ENCODE measurements at places on chromosomes 3 and 15. TPM values are rescaled to one million over a fixed set of nuclear protein-coding genes. Genes with fewer than 3 reads are reported as not detected.

Gene ROBO2
- total RNA-seq: 8.9 TPM

Gene GORASP1
- total RNA-seq: 11.5 TPM

Gene FOXL2
- total RNA-seq: not detected

Gene RETNLB
- total RNA-seq: not detected

Gene TRPM1
- total RNA-seq: not detected

Gene IQCH
- 3.1 TPM for total RNA-seq

Gene STRA6
- total RNA-seq: 1.0 TPM

Gene PLCL2
- 83.5 TPM for total RNA-seq

Gene ATP2C1
- 106 TPM for total RNA-seq

Gene DGKG
- total RNA-seq: 2.6 TPM

Gene KLHL25
- 5.2 TPM for total RNA-seq

Gene VILL
- 7.8 TPM for total RNA-seq

Gene CHST14
- 6.8 TPM for total RNA-seq

Gene THRB
- 3.1 TPM for total RNA-seq

Gene ATP13A5
- total RNA-seq: not detected

Gene HEMK1
- total RNA-seq: 7.8 TPM

Measured in skeletal muscle tissue (tissue), 5 donors.